Naive thymus-derived CD8-positive, alpha-beta T cell (primary cell): ENCODE measurements at places on chromosomes 12 and 14.

DNA sequence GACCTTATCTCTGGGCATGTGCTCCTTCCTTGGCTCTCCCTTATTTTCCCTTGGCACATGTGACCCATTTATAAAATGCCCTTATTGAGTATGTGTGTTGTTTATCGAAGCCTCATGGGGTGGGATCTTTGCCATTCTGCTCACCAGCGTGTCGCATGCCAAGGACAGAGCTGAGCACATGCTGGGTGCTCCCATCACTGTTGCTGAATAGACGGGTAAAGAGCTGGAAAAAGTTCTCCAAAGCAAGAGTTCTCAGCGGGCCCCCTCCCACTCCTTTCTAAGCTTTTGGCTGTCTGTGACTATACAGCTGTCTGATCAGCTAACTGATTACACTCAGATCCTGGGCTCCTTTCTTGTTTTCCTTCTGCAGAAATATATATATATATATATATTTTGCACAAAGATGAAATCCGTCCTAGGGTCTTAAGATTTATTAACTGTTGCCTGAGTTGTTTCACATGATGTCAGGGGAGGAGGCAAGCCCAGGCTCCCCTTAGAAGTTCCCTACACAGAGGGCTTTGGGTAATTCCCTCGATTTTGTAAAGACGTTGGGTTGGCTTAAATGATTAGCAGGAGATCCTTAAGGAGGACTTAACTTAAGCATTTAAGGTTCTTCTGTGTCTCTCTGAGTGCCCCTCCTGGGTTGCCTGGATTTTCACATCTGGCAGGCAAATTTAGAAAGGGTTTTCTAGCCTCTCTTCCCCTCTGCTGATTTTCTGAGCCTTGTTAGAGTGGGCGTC is 71.6 kb downstream of the TMEM132C start:
- no peak for DNase-seq

DNA sequence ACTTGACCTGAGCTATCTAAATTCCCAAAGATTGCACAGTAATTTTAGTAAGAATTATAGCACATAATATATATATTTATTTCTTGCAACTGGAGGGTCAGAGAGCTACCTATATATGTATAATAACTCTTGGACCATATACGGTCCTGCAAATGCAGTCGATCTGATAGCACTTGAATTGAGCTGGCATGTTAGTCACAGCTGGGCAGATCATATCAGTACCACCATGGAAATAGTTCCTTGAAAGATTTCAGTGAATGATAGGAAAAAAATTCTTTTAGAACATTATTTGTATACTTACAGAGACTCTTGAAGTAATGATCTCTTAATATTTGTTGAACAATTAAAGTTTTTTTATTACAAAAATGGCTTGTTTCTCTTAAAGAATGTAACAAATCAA is 94.5 kb upstream of the MON2 start:
- DNase-seq: no peak

DNA sequence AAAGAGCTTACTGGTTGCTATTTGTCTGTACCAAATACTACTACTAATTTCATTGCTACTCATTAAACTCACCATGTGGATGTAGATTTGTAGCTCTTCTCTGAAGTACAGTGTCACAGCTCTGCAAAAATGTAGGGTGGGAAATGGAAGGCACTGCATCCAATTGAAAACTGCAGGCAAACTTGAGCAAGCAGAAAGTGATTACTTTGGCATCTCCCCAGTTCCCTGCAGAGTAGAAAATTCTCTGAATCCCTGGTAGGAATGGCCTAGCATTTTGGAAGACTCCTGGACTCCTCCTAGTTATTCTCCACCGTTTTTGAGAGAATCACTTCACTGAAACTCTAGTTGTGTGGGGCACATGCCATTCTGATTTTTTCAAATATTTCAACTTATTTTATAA is 239.1 kb downstream of the DIO2 start:
- DNase-seq: no peak

DNA sequence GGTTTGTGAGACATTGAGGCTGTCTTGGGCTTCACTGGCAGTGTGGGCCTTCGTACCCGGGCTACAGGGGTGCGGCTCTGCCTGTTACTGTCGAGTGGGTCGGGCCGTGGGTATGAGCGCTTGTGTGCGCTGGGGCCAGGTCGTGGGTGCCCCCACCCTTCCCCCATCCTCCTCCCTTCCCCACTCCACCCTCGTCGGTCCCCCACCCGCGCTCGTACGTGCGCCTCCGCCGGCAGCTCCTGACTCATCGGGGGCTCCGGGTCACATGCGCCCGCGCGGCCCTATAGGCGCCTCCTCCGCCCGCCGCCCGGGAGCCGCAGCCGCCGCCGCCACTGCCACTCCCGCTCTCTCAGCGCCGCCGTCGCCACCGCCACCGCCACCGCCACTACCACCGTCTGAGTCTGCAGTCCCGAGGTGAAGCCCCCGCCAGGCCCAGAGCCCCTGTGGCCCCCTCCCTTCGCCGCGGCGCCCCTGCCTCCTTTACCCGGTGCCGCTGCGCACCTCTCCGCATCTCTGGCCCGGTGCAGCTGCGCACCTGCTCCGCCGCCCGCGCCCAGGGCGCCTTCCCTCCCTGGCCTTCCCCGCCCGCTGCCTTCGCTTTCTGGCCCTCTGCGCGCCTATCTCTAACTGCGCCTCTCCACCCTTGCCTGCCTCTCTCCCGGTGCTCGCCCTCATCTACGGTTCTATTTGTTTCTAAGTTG is at the start of gene ENO2:
Gene ENO2, plus strand, starts transcription at position 335 of the 701 bp plus-strand sequence. CDS start 1,253 bp downstream, outside the sequence.
- peak; percentile 93 for DNase-seq

GRCh38 chr12:12719496-12719895 is 2.3 kb downstream of the CDKN1B start:
- no peak for DNase-seq

DNA sequence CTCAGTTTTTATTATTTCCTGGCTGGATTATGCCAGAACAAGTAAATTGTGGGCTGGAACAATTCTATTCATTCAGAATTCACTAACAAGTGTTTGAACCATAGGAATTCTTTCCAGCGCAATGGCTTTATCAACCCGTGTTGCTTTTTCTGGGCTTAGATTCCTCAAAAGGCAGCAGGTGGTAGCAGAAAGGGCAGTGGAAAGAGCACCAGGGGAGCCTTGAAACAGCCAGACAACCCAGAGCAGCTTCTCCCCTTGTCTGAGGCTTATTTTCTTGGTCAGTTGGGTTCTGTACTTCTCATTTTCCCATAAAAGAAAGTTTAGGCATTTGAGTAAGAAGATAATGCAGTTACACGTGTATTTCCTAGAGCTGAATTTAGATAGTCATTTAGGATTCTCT is 130.7 kb downstream of the OTOGL start:
- DNase-seq: no peak

DNA sequence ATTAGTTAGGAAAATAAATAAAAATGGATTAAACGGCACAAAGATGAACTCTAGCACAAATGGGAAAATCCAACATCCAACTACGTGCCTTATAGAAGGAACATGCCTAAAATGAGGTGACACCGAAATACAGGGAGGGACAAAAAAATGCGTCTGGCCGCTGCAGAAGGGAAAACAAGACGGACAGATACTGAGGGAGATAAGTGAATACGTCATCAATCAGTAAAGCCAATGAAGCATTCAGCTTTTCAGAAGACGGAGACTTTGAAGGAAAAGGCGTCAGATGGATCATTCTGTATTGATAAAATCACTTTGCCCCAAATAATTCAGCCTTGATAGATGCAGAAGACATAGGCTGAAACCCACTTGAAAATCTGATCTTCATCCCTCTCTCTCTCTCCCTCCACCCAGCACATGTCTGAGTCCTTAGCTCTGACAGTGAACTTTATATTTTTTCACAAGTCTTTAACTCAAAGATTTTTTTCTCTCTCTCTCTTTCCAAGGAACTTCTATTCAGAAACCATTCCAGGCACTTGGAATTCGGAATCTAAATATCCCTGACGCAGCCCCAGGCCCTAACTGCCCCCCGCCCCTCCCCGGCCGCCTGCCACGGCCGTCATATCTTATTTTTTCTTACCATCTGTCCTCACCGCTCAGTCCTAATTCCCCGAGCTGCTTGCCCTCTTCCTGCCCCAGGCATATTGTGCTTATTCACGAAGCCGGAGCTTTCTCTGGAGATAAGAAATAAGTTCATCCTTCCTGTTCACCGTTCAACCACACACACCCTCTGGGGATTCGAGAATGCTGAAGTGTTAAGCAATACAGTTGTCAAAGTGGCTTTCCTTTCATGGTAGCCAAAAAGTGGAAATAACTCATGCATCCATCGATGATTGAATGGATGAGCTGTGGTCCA is 35.5 kb upstream of the RFLNA start:
- DNase-seq: no peak

DNA sequence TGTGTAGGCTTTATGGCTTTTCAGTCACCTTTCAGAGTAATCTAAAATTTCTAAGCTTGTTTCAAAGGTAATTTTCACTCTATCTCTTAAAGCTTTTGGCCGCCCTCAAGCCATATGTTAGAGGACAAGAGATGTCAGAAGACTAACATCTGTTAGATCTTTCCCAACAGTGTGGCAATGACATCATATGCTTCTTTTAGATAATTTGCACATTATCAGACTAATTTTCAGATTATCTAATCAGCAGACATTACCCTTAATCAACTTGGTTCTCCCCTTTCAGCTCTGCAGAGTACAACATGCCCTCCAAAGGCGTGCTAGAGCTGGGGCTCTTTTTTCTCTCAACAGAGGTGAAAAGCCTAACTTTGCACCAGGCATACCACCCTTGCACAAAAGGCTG is 207.1 kb downstream of the DPF3 start:
- DNase-seq: no peak

DNA sequence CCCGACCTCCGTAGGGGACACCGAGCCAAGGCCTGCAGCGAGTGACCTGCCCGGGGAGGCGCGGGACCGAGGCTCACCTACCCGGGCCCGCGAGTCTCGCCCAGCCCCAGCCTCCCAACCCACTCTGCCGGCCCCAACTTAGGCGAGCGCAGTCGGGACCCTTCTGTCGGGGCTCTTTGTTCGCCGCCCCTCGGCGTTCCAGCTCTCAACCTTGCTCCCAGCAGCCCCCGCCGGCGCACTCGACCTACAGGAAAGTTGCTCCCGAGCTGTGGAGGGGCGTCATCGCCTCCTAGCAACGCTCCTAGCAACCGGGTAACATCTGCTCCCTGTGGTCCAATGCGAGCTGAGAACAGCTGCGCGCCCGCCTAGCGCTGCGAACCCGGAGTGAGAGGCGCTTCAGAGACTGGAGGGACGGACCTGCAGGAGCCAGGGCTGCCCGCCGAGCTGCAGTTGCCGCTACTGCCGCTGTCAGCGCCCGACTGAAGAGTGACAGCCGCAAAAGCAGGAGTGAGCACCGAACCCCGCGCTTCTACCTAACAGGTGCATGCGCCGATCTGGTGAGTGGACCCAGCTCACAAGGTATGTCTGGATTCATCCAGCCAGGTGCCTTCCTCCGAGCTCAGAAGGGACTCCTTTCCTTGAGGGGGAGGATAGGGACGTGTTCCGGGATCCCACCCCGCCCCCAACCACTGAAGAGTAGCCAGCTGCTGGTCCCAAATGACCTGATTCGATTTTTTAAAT is 355.0 kb downstream of the SNAPC1 start:
- peak; percentile 58 for DNase-seq

DNA sequence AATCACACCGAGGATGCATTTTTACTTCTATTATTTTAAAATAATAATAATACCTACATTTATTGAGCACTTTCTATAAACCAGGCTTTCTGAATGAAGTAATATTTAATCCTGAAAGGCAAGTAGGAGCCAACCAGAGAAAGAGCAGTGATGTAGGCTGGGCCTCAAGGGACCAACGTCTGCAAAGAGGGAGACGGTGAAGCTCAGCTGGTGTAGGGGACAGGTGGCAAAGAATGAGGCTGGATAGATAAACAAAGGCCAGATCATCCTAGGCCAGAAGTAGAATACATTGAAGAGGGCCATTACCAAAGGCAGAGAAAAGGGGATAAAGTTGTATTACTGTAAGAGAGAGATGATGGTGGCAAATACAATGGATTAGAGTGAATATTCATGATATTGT is 810 bp upstream of the TMBIM4 start:
- no peak for DNase-seq
